ENCODE measurements at places on chromosomes 5 and 9. TPM values are rescaled to one million over a fixed set of nuclear protein-coding genes. Genes with fewer than 3 reads are reported as not detected.

Gene PCDHA5
- total RNA-seq: not detected

Gene SUSD3
- total RNA-seq: 0.87 TPM

Gene LCN15
- total RNA-seq: 0.59 TPM

- DNase-seq: no peak
Measured at GRCh38 chr9:138111607-138112006, 234.0 kb downstream of the CACNA1B start.

DNA sequence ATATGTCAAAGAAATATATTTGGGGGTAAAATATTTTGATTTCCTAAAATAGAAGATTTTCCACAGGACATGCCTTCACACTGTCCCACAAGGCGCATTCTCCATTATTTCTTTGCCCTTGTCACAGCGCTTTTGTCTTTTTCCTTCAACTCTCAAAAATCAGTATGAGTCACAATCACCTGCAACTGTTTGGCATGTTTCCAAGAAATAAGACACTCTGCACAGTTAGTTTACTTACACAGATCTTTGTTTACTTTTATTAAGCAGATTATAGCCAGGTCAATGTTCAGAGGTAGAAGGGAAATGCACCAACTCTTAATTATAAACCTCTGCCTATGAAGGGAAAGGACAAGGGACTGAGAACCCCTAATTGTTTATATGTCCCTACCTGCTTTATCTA, 9.5 kb downstream of the CEMIP2 start:
- no peak for DNase-seq

GRCh38 chr9:133509179-133510083, 15.3 kb downstream of the MYMK start:
- DNase-seq: peak; percentile 27

- DNase-seq: no peak
Measured at GRCh38 chr9:106945727-106946660, 83.0 kb downstream of the ZNF462 start.

DNA sequence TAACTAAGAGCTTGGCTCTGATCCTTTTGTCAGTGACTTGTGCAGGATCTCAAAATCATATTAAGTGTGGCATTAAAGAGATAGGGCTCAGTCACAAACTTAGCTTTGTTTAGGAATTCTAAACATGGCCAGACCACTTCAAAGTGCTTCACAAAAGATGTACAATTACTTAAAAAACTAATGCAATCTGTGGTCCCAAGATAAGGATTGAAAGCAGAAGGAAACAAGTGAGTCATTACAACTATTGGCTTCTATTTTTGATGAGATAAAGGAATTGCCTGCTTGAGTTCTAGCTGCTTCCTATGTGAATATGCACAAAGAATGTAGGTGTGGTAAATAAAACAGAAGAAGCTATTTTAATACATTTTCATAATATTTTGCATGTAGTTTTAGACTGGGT, 44.9 kb upstream of the SLC12A2 start:
- no peak for DNase-seq

- peak; percentile 59 for DNase-seq
Measured at GRCh38 chr9:81613002-81613812, 76.1 kb downstream of the TLE1 start.

GRCh38 chr9:114343471-114344187, 14.0 kb downstream of the ORM2 start:
- DNase-seq: no peak
